ENCODE measurements at places on chromosomes 3 and 15.

GRCh38 chr15:28002136-28002861 lies 96.8 kb downstream of the OCA2 start:
- DNase-seq: no peak

DNA sequence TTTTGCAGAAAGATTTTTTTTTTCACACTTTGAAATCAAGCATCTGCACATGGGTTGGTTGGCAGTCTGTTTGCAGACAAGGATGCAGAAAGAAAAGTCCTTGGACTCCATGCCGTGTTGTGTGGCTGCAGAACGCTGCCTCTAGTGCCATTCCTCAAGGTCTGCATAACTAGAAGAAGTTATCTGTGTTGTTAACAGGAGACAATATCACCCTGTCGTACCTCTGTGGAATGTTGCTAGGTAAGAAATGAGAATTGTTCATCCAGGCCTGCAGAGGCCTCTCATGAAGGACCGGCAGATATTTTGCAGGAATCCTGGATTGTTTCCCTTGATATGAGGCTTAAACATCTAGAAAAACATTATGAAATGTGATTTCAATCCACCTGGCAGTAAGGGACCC lies 58.5 kb upstream of the PPARG start:
- DNase-seq: no peak

GRCh38 chr3:130835483-130835882 lies 58.4 kb upstream of the ATP2C1 start:
- DNase-seq: no peak

GRCh38 chr3:4119119-4119518 lies 184.1 kb upstream of the SETMAR start:
- DNase-seq: no peak

DNA sequence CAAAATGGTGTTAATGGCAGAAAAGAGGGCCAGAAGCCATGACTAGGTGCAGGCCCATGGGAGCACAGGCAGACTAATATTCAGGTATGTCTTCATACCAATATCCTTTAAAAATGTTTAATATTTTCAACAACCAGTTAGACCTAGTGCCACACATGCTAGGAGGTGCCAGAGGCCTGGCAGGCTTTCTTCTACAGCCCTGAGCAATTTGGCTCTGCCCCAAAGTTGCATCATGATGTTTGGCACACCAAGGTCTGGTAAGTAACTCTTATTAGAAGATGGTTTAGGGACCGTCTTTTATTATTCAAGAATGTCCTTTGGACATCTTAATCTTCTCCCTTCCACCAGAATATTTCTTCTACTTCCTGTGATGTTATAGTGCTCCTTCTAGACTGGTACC lies 34.8 kb downstream of the MITF start:
- DNase-seq: no peak

DNA sequence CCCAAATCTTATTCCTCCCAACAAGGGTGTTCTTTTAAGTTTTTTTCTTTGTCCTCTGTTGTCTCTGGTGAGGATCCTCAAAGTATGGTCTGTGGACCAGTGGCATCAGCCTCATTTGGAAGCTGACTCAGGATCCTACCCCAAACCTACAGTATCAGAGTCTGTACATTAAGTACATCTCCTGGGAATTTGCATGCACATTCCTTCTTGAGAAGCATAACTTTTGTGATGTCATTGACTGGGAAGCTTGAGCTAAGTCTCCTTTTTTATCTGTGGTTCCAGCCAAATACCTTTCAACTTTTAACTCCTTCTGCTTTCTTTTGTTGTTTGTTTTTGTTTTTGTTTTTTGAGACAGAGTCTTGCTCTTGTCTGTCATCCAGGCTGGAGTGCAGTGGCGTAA lies 40.5 kb downstream of the ARMC8 start:
- DNase-seq: no peak

- DNase-seq: no peak
Observed at GRCh38 chr15:81544385-81544784, 170.4 kb upstream of the TMC3 start.

DNA sequence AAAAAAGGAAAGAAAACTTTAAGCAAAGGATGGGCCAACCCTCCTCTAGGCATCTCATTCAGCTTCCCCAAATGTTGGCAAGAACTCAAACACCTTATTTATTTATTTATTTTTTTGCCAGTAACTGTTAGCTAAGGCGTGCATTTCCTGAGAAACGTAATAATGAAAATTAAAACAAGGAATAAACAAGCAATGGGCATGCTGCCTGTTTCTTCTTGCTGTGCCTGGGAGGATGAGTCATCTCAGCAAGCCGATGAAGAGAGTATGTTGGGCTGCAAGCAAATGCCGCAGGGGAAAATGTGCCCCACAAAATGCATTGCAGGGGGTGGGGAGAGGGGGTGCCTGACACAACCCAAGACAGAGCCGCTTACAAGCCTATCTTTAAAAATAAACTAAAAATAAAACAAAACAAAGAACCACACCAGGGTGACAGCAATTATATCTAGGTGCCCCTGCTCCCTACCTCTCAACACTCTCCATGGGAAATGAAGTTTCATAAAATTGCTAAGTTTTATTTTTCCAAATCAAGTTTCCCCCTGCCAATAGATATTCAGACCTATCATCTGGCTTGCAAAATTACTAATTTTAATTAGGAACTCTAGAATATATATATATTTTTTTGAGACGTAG lies 40.3 kb downstream of the EIF4E3 start:
- DNase-seq: no peak

GRCh38 chr3:129230311-129231019 lies 18.9 kb upstream of the COPG1 start:
- DNase-seq: no peak

- DNase-seq: no peak
Observed at GRCh38 chr3:18238332-18238731, 186.8 kb downstream of the SATB1 start.

- DNase-seq: no peak
Observed at GRCh38 chr3:17946619-17947018, 204.2 kb upstream of the TBC1D5 start.

DNA sequence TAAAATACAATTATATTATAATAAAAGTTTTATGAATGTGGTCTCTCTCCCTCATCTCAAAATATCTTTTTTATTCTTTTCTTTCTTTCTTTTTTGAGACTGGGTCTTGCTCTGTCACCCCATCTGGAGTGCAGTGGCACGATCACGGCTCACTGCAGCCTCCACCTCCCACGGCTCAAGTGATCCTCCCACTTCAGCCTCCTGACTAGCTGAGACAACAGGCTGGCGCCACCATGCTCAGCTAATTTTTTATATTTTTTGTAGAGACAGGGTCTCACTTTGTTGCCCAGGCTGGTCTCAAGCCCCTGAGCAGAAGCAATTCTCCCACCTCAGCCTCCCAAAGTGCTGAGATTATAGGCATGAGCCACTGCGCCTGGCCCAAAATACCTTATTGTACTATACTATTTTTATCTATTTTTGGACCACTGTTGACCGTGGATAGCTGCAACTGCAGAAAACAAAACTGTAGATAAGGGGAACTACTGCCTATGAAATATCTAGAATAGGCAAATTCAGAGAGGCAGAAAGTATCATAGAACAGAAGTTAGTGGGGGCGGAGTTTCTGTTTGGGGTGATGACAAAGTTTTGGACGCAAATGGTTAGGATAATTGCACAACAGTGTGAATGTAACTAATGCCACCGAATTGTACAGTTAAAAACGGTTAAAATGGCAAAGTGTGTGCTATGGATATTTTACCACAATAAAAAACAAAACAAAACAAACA lies 66.6 kb downstream of the SLC12A8 start:
- no peak for DNase-seq

DNA sequence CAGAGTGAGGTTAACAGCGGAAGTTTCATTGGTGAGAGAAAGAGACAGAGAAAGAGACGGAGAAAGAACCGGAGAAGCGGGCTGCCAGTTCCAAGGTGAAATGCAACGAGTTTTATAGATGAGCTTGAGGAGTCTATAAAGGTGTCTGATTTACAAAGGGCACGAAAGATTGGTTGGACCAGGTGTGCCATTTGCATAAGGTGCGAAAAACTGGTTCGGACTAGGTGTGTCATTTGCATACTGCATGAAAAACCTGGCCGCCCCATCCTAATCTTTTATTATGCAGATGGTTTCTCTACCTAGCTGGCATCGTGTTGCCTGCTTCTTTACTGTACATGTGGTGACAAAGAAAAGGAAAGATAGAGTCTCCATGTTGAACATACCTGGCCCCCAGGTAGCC lies 253.8 kb upstream of the IGF1R start:
- no peak for DNase-seq

GRCh38 chr15:79211481-79211880 lies 71.0 kb upstream of the ANKRD34C start:
- no peak for DNase-seq

DNA sequence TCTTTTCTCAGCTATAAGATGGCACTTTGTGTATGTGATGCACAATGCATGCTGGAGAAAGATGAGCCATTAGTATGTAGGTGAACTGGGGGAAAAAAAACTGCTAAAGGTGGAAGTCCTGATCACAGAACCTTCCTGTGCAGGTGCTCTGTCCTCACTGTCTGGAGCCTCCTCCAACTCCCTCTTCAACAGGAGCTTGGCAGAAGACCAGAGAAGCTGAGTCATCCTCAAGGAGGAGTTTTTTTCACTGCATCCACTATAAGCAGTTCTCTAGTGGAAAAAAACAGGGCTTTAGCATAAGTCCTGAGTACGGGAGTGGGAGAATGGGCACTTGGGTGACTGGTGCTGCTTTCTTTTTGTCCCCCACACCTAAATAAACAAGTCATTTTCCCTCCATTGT lies 168.4 kb upstream of the CADPS start:
- no peak for DNase-seq

DNA sequence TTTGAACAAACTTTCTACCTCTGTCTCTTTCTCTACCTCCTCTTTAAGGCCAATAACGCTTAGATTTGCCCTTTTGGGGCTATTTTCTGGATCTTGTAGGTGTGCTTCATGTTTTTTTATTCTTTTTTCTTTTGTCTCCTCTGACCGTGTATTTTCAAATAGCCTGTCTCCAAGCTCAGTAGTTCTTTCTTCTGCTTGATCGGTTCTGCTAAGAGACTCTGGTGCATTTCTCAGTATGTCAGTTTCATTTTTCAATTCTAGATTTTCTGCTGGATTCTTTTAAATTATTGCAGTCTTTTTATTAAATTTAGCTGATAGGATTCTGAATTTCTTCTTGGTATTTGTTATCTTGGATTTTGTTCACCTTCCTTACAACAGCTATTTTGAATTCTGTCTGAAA lies 148.7 kb downstream of the RSRC1 start:
- DNase-seq: no peak

DNA sequence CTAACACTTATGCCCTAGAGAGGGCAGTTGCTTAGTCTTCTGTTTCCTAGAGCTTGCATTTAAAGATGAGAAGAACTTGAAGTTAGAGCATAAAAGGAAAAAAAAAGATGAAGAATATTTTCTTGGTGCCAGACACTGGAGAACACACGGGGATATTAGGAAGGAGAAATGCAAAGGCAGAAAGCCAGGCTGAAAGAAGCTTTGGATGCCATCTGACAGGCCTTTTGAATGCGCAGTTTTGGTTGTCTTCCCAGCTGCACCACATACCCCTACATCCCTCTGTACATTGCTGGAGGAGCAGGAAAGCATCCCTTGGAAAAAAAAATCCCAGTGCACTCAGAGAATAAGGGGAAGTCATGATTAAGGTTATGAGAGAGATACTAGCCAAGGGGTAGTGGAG lies 378.9 kb downstream of the GAP43 start:
- no peak for DNase-seq
